Mesothelial cell of epicardium (in vitro differentiated cells): ENCODE measurements at places on chromosomes 7 and 10. TPM values are rescaled to one million over a fixed set of nuclear protein-coding genes. Genes with fewer than 3 reads are reported as not detected.

DNA sequence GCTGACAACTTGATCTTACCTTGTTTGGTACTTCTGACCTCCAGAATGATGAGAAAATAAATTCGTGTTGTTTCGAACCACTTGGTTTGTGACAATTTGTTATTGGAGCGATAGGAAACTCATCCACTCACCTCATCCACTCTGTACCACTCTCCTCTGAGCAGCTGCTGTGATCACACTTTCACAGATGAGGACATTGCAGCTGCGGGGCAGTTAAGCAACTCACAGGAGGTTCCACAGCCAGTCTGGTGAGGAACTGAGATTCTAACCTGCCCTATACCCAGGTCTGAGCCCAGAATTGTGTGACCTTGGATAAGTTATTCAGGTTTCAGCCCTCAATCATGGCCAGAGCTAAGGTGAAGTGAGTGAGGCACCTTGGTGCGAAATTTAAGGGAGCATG lies 35.2 kb downstream of the BTBD16 start:
- DNase-seq: no peak
- no peak overlapping the region for H3K4me3 ChIP-seq
- H3K27me3 ChIP-seq: no peaks in the 10 kb centered on the region
- no peak overlapping the region for H3K27ac ChIP-seq
- H3K36me3 ChIP-seq: no peaks in the 10 kb centered on the region

DNA sequence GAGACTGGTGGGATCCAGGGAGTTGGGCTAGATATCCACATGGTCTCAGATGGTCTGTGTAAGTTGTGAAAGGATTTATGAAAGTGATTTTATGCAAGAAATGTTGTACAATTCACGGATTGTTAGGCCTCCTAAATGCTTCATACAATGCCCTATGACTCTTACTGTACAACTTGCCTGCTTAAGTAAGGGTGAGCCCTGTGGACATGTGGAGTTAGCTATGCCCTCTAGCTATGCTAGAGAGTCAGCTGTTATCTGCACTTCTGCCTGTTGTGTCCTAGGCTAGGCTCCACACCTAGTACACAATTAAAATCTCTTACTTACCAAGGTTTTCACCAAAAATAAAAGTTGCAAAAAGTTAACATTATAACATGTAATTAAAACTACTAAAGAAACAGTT lies 1.7 kb upstream of the CFAP43 start:
- H3K36me3 ChIP-seq: no peaks in the 10 kb centered on the region
- H3K27me3 ChIP-seq: no peaks in the 10 kb centered on the region
- no peak overlapping the region for H3K27ac ChIP-seq
- peaks cover 9% of the 10 kb centered on the region for H3K4me1 ChIP-seq
- peak overlapping the region; percentile 52 for H3K4me3 ChIP-seq
- DNase-seq: no peak

- H3K4me1 ChIP-seq: no peaks in the 10 kb centered on the region
- peaks cover 80% of the 10 kb centered on the region for H3K27me3 ChIP-seq
- DNase-seq: no peak
- peaks cover 4% of the 10 kb centered on the region for H3K36me3 ChIP-seq
- H3K27ac ChIP-seq: no peak overlapping the region
Observed at GRCh38 chr10:7239312-7239985, 171.4 kb downstream of the SFMBT2 start.

- DNase-seq: no peak
- H3K36me3 ChIP-seq: no peaks in the 10 kb centered on the region
- no peaks in the 10 kb centered on the region for H3K27me3 ChIP-seq
- H3K4me3 ChIP-seq: no peak overlapping the region
- H3K4me1 ChIP-seq: peaks cover 11% of the 10 kb centered on the region
- H3K27ac ChIP-seq: no peak overlapping the region
Observed at GRCh38 chr10:112938808-112939482, 11.1 kb upstream of the TCF7L2 start.

DNA sequence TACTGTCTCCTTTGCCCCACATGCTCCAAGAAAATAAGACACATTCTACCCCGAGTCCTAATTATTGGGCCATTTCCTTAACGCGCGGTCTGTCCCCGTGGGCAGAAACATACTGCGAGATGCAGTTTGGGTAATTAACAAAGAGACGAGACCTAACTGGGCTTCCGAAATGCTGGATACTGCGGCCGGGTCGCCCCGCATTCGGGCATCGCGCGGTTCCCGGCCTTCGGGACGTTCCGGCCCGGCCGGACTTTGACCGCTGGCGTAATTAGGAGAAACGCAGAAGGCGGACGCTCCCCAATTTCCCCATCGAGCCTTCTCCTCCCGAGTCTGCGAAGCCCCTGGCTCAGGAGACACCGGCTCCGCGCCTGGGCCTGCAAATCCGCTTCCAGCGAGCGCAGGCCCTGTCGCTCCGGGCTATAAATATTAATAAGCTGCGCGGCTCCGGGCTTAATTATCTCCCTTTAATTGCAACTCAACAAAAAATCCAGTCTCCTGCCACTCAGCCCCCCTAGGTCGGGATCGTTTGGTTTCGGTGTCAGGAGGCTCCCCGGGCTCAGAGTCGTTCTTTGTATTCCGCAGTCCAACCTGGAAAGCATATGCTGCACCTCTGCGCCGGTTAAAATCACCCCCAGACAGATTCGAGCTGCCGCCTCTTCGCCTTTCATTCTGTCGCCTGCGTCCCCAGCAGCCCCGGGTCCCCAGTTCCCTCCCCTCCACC lies 131.5 kb downstream of the SPAG6 start:
- H3K36me3 ChIP-seq: no peaks in the 10 kb centered on the region
- no peak for DNase-seq
- H3K4me1 ChIP-seq: peaks cover 24% of the 10 kb centered on the region

DNA sequence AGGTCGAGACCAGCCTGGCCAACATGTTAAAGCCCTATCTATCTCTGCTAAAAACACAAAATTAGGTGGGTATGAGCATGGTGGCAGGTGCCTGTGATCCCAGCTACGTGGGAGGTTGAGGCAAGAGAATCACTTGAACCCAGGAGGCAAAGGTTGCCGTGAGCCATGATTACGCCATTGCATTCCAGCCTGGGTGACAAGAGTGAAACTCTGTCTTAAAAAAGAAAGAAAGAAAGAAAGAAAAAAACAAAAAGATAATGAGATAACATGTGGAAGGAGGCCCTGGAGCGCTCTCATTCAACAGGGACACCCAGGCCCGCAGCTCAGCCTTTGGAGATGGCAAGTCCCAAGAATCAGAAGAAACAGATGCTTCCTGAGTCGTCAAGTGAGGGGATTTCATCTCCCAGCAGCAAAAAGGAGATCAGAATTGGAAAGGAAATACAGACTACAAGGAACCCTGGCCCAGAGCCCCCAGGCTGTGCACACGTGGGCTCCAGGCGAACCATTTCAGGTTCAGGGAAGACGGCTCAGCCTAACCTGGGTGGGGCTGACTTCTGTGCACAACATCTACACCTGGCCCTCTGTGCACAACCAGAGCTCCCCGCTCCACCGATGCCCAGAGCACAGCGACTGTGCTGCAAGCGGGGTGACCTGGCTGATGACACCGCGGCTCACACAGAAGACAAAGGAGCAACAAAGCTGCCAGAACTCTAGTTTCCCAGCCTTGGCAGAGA lies 33.3 kb downstream of the GNA12 start:
- H3K27ac ChIP-seq: peak overlapping the region; percentile 41
- H3K4me3 ChIP-seq: no peak overlapping the region
- no peaks in the 10 kb centered on the region for H3K27me3 ChIP-seq
- H3K4me1 ChIP-seq: peaks cover 28% of the 10 kb centered on the region
- DNase-seq: no peak
- H3K36me3 ChIP-seq: peaks cover 9% of the 10 kb centered on the region

DNA sequence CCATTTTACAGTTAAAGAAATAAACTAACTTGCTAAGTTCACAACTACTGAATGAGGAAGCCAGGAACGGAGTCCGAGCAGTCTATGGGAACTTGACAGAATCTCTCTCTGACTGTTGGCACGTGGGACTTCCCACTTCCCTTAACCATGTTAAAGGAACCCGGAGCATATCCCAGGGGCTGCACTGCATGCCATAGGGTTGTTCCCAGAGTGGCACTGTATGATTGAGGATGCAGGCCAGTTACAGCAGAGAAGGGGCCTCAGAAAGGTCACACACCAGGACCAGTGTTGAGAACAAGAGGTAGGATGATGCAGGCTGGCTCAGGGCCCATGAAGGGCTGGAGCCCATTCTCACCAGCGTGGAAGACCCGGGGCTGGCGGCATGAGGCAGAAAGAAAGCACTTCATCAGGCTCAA lies 201.8 kb downstream of the NSUN6 start:
- H3K27ac ChIP-seq: no peak overlapping the region
- no peaks in the 10 kb centered on the region for H3K36me3 ChIP-seq
- DNase-seq: no peak
- H3K4me1 ChIP-seq: no peaks in the 10 kb centered on the region

GRCh38 chr10:60426425-60426824 lies 36.8 kb upstream of the ANK3 start:
- peaks cover 57% of the 10 kb centered on the region for H3K4me1 ChIP-seq
- H3K4me3 ChIP-seq: no peak overlapping the region
- peak overlapping the region; percentile 31 for H3K27ac ChIP-seq

DNA sequence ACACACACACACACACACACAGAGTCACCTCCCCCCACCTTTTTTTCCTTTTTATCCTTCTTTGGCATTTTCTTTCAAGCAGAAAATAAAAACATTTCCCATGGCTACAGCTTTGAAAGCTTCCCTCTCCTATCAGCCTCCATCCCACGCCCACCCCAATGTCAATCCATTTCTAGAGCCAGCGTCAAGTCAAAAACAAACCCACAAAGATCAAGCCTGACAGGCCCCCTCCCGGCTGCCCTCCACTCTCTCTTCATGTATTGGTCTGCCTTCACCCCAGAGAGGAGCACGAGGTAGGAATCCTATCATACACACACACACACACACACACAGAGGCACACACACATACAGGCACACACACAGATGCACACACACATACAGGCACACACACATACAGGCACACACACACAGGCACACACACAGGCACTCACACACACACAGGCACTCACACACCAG lies 8.0 kb upstream of the TNRC18 start:
- peaks cover 23% of the 10 kb centered on the region for H3K36me3 ChIP-seq
- peak overlapping the region; percentile 84 for H3K27ac ChIP-seq
- no peak for DNase-seq
- no peaks in the 10 kb centered on the region for H3K27me3 ChIP-seq
- peak overlapping the region; percentile 11 for H3K4me3 ChIP-seq

DNA sequence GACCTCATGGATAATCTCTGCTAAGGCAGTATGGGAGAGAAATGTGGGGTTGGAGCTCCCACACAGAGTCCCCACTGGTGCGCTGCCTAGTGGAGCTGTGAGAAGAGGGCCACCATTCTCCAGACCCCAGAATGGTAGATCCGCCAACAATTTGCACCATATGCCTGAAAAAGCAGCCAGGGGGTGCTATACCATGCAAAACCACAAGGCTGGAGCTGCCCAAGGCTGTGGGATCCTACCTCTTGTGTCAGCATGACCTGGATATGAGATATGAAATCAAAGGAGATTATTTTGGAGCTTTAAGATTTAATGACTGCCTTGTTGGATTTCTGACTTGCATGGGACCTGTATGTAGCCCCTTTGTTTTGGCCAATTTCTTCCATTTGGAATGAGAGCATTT lies 27.0 kb upstream of the SAMD9L start:
- H3K4me1 ChIP-seq: no peaks in the 10 kb centered on the region
- no peaks in the 10 kb centered on the region for H3K36me3 ChIP-seq
- no peak overlapping the region for H3K4me3 ChIP-seq
- H3K27ac ChIP-seq: no peak overlapping the region
- H3K27me3 ChIP-seq: peaks cover 30% of the 10 kb centered on the region

GRCh38 chr7:42627626-42628025 lies 284.2 kb downstream of the C7orf25 start:
- no peak overlapping the region for H3K4me3 ChIP-seq
- no peaks in the 10 kb centered on the region for H3K36me3 ChIP-seq
- H3K27me3 ChIP-seq: no peaks in the 10 kb centered on the region
- H3K4me1 ChIP-seq: no peaks in the 10 kb centered on the region

- H3K27ac ChIP-seq: no peak overlapping the region
- no peak for DNase-seq
- peaks cover 16% of the 10 kb centered on the region for H3K4me1 ChIP-seq
- no peaks in the 10 kb centered on the region for H3K36me3 ChIP-seq
Observed at GRCh38 chr10:112230325-112230988, 46.9 kb upstream of the GPAM start.

- H3K27me3 ChIP-seq: no peaks in the 10 kb centered on the region
- DNase-seq: no peak
- H3K36me3 ChIP-seq: no peaks in the 10 kb centered on the region
- no peak overlapping the region for H3K27ac ChIP-seq
Observed at GRCh38 chr10:32171204-32171603, 115.0 kb upstream of the KIF5B start.

- DNase-seq: no peak
- H3K4me3 ChIP-seq: no peak overlapping the region
- no peak overlapping the region for H3K27ac ChIP-seq
- H3K4me1 ChIP-seq: peaks cover 12% of the 10 kb centered on the region
- H3K36me3 ChIP-seq: no peaks in the 10 kb centered on the region
Observed at GRCh38 chr10:23540401-23541030, 101.6 kb downstream of the OTUD1 start.

DNA sequence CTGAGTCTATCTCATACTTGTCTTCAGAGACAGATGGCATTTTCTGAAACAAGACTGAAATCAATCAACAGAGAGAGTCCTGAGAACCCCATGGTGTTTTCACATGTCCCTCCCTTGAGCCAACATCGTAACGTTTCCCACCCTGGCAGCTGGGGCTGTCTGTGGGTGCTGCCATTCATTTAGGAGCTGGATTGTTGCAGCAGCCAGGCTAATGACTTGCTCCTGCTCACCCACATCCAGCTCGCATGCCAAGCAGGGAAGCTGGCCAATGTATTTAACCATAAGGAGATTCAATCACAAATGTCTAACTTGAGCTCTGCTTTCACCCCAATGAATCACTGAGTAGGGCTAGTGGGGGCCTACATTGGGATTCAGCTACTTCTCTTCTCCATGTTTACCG lies 146.1 kb downstream of the ADRA2A start:
- no peaks in the 10 kb centered on the region for H3K36me3 ChIP-seq
- no peak overlapping the region for H3K27ac ChIP-seq
- no peaks in the 10 kb centered on the region for H3K4me1 ChIP-seq
- no peak overlapping the region for H3K4me3 ChIP-seq
- H3K27me3 ChIP-seq: peaks cover 30% of the 10 kb centered on the region

GRCh38 chr7:135499818-135500217 lies 10.1 kb downstream of the CNOT4 start:
- no peak overlapping the region for H3K4me3 ChIP-seq
- peaks cover 10% of the 10 kb centered on the region for H3K4me1 ChIP-seq
- peaks cover 2% of the 10 kb centered on the region for H3K36me3 ChIP-seq
- DNase-seq: no peak

DNA sequence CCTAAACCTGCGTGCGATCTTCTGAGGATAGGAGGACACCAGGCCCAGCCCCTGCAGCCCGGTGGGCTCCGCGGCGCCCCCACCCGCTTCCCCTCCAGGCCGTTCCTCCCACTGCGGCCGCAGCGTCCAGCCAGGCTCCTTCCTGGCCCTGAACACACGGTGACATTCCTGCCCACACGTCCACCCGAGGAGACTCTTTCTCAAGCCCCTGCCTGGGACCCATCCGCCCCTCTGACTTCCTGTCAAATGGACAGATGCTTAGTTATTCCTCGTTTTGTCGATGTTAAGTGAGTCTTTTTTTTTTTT lies 32.4 kb upstream of the RNF32 start:
- no peaks in the 10 kb centered on the region for H3K4me1 ChIP-seq
- peaks cover 3% of the 10 kb centered on the region for H3K27me3 ChIP-seq
- no peak overlapping the region for H3K27ac ChIP-seq
- no peaks in the 10 kb centered on the region for H3K36me3 ChIP-seq

The RAPGEF5 gene
- total RNA-seq: 5.4 to 6.1 TPM (median 5.7 TPM) in 3 replicates

The ANXA8L1 gene
- total RNA-seq: 1.1 to 1.7 TPM (median 1.6 TPM) in 3 replicates

The FAM25C gene
- not detected in 3 replicates for total RNA-seq

The TMEM26 gene
- 3.4 to 4.1 TPM (median 3.9 TPM) in 3 replicates for total RNA-seq

The AOAH gene
- total RNA-seq: 0.40 to 0.89 TPM (median 0.45 TPM) in 3 replicates

The LRRC17 gene
- 42.0 to 45.5 TPM (median 43.1 TPM) in 3 replicates for total RNA-seq

The TMEM236 gene
- 0.04 TPM in 1 of 3 replicates, not detected in the others for total RNA-seq

The LBX1 gene
- total RNA-seq: not detected in 3 replicates

The LAMB1 gene
- total RNA-seq: 556 to 593 TPM (median 584 TPM) in 3 replicates
